Stimulated activated CD4-positive, alpha-beta T cell treated with anti-CD3 and anti-CD28 coated beads, Interleukin-15, amount 100 ng/mL, for 1 hour (primary cell): ENCODE measurements at places on chromosomes 13 and 19.
A peak's percentile ranks its signal among the peaks of the same experiment; 100 is the strongest.

DNA sequence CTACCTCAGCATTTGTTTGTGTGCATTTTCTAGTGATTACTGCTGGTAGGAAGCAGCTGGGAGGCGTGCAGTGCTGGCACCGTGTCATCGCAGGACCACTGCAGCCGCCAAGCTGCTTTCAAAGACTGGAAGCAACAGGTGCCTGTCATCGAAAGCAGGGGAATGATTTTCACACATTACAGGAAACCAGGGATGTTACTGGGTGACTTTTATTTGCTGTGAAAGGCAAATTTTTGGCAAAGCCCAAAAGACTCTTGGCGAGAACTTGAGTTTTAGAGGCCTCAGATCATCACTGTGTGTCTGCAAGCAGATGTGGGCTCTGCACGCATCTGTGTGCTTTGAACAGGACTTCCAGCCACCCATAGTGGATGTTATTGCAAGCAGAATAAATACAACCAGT is 176.4 kb downstream of the FLT1 start:
- no peak for DNase-seq

DNA sequence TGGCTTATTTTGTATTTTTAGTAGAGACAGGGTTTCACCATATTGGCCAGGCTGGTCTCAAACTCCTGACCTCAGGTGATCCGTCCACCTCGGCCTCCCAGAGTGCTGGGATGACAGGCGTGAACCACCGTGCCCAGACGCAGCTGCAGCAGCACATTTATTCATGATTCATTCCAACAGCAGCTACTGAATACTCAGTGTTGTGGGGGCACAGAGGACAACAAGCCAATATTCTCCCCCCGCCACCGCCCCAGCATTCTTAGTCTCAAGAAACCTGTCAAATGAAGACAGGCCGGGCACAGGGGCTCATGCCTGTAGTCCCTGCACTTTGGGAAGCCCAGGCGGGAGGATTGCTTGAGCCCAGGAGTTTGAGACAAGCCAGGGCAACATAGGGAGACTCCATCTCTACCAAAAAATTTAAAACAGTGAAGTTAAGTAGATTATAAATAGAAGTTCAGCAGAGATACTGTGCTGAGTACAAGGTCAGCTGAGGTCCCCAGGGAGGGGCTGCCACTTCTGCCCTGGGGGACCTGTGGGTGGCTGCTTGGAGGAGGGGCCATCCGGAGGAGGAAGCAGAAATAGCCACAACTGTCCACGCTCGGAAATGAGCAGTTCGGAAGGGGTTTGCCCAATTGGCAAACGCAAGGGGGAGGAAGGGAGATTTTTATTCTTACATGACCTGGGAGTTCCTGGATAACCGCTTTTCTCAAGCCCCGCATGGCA is 4.3 kb downstream of the DOT1L start:
- DNase-seq = no peak

GRCh38 chr19:7550987-7551761 is 15.7 kb downstream of the PNPLA6 start:
- no peak for DNase-seq

- DNase-seq = no peak
Observed at GRCh38 chr13:113604186-113604585, 19.6 kb downstream of the TFDP1 start.

GRCh38 chr13:20719783-20720182 is 16.3 kb downstream of the IL17D start:
- DNase-seq = no peak

DNA sequence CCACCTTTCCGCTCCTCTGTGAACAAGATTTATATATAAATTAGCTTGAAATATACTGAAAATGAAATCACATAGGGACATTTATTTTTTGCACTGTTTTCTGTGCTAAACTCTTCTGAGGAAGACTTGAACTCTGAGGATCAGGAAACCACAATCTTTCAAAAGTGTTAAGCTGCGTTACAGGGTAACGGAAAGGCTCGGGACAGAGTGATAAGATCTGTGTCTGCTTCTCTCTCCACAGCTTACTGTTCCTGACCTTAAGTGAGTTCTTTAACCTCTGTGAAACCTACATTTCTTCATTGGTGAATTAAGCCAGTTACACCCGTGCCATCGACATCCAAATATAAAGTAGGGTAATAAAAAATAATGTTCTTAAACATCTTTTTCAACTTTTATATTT is 38.9 kb downstream of the DACH1 start:
- no peak for DNase-seq

DNA sequence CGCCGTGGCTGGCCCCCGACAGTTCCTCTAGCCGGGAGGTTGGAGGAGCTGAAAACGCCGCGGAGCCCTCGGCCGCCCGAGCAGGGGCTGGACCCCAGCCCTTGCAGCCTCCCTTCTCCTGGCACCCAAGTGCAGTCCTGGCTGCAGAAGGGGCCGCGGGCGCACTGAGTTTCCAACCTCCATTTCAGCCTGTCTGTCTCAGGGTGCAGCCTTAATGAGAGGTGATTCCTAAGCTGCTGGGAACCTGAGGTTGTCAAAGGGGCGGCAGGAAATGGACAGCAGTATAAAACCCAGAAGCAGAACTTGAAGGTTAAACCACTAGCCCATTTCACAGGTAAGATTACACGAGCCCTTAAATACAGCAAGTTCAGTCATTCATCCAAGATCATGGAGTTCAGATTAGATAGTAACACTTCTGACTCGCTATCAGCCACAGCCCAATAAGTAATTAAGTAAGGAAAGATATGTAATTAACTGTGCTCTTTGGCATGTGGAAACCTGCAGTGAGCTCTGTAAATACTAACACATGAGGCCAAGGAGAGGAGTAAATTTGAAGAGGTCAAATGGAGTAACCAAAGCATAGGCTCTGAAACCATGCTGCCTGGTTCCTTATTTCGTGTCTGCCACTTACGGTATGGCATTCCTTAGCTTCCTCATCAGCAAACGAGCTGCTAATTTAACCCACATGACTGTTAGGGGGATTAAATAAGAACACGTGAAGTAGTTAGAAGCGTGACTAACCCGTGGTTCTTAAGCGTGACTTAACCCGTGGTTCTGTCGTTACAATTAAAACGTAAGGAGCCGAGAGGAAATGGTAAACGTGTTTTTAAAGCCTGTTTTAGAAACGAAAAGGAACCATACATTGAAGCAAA is 686 bp downstream of the SETDB2 start:
- no peak for DNase-seq

DNA sequence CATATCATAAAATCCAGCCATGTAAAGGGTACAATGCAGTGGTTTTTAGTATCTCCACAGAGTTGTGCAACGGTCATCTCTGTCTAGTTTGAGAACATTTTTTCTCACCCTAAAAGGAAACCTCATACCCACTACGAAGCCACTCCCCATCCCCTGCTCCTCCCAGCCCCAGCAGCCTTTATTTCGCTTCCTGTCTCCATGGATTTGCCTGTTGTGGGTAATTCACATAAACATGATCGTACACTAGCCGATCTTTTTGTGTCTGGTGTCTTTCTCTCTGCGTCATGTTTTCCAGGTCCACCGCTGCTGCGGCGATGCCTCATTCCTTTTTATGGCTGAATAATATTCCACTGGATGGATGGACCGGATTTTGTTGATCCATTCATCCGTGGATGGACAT is 28.6 kb downstream of the BICRA start:
- DNase-seq = no peak

GRCh38 chr13:50691681-50692263 is 151.7 kb downstream of the DLEU7 start:
- no peak for DNase-seq

DNA sequence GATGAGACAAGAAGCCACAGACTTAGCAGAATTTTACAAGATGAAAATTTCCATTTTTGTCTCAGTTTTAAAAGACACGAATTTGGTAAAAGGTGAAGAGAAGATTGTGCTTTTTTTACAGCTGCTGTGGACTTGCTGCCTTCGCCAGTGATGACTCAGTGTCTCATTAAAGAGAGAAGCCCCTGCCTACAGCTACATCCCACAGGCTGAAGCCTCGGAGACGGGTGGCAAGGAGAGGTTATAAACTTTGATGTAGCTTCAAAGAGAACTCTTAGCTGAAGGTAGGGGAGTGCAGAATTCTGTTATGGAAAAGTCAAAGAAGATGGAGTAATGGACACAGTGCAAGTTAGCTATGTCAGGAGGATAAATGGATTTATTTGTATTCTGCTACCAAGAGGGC is 683.4 kb upstream of the ARGLU1 start:
- no peak for DNase-seq

GRCh38 chr13:50171590-50172282 is 156.5 kb downstream of the KCNRG start:
- no peak for DNase-seq

GRCh38 chr13:31538067-31539042 is 201.0 kb upstream of the RXFP2 start:
- DNase-seq = no peak

DNA sequence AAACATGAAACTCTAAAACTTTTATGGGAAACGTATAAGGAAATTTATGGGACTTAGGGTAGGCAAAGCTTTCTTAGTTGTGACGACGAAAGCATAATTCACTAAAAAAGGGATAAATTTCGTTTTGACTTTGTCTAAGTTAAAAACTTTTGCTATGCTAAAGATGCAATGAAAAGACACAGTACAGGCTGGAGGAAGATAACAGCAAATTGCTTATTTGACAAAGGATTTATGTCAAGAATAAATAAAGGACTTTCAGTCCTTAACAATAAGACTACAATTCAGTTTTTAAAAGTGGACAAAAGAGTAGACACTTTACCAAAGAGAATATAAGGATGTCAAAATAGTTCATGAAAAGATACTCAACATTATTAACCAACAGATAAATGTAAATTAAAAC is 150.2 kb downstream of the NBEA start:
- DNase-seq = no peak

DNA sequence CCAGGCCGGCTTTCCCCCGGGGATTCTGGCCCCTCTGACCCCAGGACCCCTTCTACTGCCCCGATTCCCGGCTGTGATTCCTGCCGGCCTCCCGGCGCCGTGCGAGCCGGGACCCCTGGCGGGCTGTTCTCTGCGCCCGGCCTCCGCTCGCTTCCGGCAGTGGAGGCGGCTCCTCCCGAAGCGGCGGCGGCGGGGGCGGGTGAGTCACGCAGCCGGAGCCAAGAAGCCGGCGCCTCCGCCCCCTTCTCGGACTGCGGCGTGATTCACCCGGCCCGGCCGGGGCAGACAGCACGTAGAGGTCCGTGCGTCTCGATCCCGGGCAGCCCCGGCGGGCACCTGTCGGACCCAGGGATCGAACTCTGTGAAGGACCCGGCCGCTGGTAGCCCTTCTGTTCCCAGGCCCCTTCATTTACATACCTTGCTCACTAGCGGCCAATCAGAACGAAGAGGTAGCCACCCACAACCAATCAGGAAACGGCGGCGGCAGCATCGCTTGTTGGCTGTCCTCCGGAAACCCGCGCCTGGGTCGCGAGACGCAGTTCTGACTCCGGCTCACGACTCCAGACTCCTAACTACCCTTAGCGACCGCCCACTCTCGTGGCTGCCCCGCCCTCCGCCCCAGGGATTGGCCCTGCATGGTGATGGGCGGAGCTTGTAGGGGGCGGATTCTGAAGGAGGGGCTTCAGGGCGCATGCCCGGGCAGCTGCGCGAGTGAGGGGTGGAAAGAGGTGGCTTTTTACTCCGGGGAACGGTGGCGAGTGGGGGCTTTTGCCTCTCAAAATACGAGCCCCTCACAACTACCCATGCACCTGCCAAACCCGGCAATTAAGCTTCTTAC is at the start of gene SERTAD1:
TSS of gene SERTAD1 (minus strand) at position 543 of the 838 bp plus-strand sequence. CDS start 2,446 bp downstream, outside the sequence.
- DNase-seq = peak; percentile 100

DNA sequence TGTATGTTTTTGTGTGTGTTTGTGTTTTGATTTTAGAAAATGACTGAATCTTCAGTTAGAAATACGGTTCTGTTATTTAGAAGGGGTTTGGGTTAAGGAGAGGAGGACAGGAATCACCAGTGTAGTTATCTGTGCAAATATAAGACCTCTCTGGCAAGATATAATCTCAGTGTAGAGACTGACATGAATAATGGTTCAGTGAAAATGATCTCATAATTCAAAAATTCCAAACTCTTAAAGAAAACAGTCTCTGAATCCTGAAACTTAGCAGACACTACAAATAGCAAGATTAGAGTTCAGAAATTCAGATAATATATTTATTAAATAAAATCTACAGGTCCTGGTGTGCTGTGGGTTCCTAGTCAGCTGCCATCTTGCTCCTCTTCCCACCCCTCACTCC is 73.5 kb downstream of the PDS5B start:
- DNase-seq = no peak

DNA sequence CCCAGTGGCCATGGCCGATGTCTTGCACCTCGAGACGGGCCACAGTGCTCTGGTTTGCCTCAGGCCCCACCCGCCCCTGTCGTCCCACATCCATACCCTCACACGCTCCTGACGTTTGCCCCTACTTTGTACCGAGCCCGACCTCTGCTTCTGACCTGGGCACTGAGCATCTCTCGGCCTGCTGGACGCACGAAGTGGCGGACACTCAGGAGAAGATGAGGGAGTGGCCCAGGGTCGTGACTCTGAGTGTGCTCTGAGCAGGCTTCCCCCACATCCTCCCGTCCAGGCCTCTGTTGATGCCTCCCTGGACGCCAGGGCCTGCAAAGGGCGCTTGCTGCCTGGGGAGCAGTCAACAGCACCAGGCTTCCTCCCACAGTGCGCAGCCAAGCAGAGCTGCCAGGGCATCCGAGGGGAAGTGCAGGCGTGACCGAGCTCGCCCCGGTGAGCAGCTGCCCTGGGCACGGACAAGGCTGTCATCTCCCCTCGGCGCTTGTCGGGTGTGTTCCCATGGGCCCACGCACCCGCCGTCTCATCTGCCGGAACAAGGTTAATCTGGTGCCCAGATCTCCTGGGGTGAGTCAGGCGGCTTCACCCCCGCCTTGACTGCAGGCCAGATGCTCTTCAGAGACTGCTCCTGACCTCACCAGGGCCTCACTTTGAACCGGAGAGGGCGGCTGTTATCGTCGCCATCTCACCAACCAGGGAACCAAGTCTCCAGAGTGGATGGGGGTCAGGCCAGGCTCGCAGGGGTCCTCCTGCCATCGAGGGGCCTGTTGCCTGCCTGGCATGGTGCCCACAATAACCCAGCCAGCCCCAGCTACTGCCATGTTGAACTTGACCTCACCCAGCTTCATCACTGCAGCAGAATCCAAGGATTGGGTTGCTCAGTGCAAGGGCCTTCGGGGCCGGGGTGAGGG is 27.2 kb downstream of the COMP start:
- DNase-seq = no peak

GRCh38 chr19:7552781-7553180 is 17.3 kb downstream of the PNPLA6 start:
- DNase-seq = no peak

DNA sequence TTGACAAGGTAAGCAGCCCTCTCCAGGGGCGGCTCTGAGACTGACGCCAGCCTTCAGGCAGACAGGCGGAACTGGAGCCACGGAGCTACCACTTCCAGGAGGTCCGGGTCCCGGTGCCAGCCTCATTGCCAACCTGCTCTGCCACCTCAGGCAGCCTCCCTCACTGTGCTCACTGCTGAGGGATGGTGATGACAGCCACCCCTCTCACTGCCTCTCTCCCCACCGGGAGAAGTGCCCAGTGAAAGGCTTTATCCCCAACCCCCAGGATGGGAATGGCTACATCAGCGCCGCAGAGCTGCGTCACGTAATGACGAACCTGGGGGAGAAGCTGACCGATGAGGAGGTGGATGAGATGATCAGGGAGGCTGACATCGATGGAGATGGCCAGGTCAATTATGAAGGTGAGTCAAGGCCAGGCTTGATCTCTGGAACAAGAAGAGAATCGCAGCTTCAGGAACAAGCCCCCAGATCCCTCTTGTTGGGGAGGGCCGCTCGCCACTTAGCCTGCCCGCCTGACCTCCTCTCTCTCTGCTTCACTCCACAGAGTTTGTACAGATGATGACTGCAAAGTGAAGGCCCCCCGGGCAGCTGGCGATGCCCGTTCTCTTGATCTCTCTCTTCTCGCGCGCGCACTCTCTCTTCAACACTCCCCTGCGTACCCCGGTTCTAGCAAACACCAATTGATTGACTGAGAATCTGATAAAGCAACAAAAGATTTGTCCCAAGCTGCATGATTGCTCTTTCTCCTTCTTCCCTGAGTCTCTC is 7.6 kb downstream of the CALM3 start:
- DNase-seq = no peak
